NAMALWA (cell line): ENCODE measurements at places on chromosomes 16 and 17.

GRCh38 chr16:50627419-50627818 is 53.7 kb downstream of the SNX20 start:
- peak; percentile 36 for DNase-seq

DNA sequence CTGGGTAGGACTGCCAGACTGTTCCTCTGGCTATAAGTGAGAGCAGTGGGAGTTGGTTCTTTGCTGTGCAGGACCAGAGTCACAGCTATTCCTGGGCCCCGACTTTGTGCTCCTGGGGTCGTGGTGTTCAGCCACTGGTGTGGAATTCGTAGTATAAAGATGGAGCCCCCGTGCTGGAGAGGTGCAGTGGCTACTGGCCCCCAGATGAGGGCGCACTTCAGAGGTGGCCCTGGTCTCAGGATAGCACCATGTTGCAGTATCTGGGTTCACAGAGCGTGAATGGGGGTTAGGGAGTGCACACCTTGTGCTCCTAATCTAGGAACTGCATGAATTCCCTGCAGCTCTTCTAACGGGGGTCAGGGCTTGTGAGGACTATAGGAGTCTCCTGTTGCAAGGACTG is 21.1 kb downstream of the TANC2 start:
- DNase-seq: peak; percentile 13

DNA sequence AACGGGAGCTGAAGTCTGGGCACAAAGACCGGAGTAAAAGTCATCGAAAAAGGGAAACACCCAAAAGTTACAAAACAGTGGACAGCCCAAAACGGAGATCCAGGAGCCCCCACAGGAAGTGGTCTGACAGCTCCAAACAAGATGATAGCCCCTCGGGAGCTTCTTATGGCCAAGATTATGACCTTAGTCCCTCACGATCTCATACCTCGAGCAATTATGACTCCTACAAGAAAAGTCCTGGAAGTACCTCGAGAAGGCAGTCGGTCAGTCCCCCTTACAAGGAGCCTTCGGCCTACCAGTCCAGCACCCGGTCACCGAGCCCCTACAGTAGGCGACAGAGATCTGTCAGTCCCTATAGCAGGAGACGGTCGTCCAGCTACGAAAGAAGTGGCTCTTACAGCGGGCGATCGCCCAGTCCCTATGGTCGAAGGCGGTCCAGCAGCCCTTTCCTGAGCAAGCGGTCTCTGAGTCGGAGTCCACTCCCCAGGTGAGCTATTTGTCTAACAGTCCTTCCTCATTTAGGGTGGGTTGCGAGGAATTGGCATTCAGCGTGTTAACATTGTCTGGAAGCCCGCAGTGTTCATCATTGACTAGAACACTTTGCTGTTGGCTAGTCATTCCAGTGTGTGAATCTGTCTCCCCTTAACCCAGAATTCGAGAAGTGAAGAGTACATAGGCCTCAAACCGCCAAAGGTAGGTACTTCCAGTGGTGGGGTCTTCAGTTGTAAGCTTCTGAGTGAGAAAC is 1.5 kb downstream of the CDK12 start:
- peak; percentile 48 for DNase-seq

DNA sequence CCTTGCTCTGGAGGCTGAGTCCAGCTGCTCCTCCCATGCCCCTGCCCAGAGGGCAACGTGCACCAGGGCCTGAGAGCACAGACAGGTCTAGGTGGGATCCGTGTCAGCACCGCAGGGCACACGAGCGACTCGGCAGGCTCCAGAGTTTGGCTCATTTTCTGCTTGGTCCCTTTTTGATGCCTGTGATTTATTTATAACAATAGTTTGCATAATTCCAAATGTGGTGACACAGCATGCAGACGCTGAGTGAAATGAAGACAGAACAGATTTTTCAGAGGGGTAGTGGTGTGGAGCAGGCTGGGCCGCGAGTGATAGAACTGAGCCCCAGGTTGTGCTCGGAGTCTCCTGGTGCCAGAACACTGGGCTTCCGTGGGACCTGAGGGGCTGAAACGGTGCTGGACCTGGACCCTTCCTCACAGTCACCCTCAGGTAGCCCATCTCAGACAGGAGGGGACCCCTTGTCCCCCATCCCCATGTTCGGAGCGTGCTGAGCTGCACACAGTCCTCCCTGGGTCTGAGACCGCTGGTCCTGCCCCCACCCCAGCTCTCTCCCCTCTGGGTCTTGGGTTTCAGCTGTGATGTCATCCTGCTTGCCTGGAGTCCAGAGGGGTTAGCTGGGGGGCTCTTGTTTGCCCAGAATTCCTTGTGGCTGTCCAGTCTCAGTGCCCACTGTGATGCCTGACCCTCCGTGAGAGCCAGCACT is 95.9 kb downstream of the METRNL start:
- peak; percentile 29 for DNase-seq

GRCh38 chr17:42744283-42744805 is 496 bp downstream of the EZH1 start:
- DNase-seq: peak; percentile 83

DNA sequence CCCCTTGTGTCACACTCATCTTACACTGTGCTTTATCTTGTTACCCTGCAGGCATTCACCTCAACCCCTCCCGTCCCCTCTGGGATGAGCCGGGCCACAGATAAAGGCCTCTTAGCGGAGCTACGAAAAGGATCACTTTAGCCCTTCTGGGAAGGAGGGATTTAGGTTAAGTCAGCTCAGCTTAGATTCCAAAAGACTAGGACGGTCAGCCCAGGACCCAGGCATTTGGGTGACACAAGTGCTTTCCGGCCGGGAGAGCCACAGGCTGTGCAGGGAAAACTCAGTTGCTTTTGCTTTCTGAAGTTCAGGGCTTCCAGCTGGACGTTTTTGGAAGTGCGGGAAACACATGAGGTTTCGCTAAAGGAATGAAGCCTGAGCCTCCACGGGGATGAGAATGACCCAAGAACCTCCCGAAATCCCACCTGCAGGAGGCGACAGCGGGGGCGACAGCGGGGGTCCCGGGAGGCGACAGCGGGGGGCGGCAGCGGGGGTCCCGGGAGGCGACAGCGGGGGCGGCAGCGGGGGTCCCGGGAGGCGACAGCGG is 11.6 kb upstream of the METRNL start:
- no peak for DNase-seq

DNA sequence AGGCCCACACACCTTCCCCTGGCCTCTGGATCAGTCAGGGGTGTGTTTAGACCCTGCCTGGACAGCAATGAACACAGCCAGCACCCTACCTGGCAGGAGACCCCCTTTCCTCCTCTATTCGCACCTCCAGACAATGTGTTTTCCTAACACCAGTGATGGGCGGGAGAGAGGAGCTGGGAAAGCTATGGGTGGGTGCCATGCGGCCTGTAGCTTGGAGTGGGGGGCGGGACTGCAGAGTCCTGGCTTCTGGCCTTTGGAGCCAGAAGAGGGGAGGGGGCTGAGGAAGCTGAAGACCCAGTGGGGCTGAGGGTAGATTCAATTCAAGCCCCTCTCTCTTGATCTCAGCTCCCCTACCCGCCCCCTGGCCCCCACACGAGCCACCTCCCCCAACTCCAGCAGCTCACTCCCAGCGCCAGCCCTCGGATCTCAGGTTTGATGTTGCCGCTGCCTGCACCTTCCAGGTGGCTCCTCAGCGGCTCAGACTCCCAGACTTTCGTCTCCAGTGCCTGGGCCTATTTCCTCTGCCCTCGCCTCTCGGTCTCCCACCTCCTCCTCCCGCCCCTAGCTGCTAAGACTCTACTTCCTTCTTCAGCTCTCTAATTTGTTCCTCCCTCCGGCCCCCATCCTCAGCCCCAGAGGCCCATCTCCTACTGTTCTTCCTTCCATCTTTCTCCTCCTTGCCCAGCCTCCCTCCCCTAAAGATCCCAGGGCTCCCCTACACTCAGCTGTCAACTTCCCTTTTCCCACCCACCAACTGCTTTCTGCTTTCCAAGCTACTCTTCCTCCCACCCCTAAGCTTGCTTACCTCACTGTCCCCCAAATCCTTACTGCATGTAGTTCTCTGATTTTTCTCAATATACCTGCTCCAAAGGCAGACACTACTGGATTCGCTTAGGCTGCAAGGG is 6.8 kb upstream of the SP6 start:
- no peak for DNase-seq

DNA sequence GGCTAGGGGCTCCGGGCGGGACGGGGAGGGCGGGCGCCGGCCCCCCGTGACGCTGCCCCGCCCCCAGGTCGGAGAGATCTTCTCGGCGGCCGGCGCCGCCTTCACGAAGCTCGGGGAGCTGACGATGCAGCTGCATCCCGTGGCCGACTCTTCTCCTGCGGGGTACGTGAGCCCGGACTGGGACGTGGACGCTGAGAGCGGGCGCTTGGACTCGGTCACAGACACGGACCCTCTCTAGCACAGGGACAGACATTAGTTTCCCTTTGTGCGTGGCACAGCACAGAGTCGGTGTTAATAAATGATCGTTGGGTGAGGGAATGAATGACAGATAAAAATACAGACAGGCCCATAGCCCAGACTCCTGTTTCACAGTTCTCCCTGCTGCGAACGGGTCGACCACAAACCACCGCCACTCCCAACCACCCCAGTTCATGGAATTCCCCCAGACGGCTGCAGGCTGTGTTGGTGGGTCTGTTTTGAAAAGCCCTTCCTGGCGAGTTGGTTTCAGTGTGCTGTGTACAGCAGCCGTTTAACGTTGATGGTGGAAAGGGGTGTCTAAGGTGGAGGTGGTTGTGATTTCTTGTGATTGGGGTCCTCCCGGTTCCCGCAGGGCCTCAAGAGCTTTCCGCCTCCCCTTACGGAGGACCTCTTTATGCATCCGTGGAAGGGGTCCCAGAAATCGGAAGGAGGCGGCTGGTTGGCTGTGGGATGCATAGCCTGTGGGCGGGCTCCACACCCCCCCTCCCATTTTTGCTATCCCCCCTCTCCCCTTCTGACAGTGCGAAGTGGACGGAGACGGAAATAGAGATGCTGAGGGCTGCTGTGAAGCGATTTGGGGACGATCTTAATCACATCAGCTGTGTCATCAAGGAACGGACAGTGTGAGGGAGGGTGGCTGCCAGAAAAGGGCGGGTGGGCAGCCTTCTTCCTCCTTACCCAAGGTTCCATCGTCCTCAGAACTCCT is 2.9 kb downstream of the RNASEK start:
- DNase-seq: no peak

DNA sequence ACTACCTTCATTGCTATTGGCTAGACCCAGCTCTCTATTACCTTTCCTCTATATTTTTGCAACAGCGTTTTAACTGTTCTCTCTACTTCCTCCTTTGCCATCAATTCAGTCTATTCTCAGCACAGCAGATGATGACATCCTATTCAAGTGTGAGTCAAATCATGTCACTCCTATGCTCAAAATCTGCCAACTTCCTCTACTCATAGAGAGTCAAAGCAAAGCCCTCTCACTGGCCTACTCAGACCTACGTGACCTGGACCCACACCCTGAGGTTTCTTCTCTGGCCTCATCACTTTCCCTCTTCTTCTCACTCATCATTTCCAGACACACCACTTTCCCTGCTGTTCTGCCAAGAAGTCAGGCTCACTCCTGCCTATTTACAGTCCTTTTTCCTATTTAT is 289.0 kb upstream of the AXIN2 start:
- DNase-seq: peak; percentile 42

DNA sequence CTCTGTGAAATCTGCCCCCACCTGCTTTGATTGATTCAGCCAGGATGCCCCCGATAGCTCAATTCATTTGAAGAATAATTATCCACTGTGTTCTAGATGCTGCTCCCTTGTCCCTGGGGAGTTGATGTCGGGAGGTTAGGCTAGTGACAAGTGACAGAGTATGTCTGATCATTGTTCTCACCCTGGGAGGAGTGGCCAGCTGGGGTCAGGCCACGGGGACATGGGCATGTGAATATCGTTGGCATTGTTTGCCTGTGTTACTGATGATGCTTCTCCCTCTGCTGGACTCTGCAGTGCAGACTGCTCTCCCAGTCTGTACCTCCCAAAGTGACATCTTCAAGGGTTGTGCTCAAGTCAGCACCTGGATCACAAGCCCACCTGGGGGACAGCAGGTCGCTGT is 89.9 kb upstream of the C16orf82 start:
- no peak for DNase-seq

DNA sequence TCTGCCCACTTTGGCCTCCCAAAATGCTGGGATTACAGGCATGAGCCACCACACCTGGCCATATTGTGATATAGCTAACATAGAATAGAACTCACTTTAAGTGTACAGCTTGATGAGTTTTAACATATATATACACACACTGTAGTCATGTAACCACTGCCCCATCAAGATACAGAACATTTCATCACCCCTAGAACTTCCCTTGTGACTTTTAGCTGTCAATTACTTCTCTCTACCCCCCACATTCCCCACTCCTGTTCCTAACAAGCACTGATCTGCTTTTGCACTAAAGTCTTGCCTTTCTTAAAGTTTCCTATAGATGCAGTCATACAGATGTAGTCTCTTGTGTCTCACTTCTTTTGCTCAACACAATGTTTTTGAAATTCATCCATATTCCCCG is 93.1 kb downstream of the PITPNC1 start:
- DNase-seq: no peak

GRCh38 chr16:84062734-84063640 is 20.4 kb upstream of the SLC38A8 start:
- DNase-seq: peak; percentile 57

- no peak for DNase-seq
Measured at GRCh38 chr16:14565688-14566025, 64.4 kb downstream of the PARN start.

GRCh38 chr17:69325518-69326376 is 1.2 kb downstream of the ABCA5 start:
- no peak for DNase-seq

GRCh38 chr17:17710728-17711541 is 29.7 kb downstream of the RAI1 start:
- DNase-seq: no peak

DNA sequence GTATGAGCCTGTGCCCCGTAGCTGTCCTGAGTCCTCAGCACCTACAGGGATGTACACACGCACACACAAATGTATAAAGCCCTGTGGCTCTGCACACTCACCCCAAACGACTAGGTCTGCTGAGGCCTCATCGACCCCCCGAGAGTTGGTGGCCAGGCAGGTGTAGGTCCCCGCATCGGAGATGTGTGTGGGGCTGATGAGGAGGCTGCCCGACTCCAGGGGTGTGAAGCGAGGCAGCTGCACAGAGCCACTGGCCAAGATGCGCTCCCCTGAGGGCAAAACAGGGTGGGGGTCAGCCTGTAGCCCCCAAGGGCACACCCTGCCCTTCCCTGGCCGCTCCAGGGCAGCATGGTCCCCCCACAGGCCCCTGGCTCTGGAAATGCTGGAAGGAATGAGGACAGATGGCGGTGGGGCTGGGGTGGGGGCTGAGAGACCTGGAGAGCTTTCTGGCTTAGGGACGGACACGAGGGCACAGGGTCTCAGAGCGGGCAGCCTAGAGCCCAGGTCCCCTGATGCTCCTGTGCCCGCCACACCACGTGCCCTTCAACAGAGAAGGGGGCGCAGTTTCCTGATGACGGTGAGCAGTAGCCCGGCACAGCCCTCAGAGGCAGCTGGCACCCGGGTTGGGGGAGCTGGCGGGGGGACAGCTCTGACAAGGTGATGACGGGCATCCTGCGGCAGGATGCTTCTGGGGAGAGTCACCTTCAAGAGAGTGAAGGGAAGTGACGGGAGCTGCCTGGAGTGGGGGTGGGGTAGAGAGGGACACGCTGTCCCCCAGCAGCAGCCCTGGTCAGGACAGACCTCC is 119.8 kb upstream of the CDC42EP4 start:
- no peak for DNase-seq

- no peak for DNase-seq
Measured at GRCh38 chr16:845351-845745, 44.8 kb upstream of the GNG13 start.

- no peak for DNase-seq
Measured at GRCh38 chr16:23357761-23358290, 55.7 kb downstream of the SCNN1B start.

- DNase-seq: no peak
Measured at GRCh38 chr16:67555795-67556212, 6.5 kb upstream of the CTCF start.
